ENCODE measurements at places on chromosomes 12 and 14. TPM values are rescaled to one million over a fixed set of nuclear protein-coding genes. Genes with fewer than 3 reads are reported as not detected.

The DCN gene
- total RNA-seq = not detected

GRCh38 chr12:107320929-107321631, 227.7 kb upstream of the CRY1 start:
- peak; percentile 49 for DNase-seq

The LRP1-AS gene
- not detected for total RNA-seq

The ERBB3 gene
- 0.90 TPM for total RNA-seq

GRCh38 chr12:29041621-29042020, 107.5 kb upstream of the FAR2 start:
- no peak for DNase-seq

DNA sequence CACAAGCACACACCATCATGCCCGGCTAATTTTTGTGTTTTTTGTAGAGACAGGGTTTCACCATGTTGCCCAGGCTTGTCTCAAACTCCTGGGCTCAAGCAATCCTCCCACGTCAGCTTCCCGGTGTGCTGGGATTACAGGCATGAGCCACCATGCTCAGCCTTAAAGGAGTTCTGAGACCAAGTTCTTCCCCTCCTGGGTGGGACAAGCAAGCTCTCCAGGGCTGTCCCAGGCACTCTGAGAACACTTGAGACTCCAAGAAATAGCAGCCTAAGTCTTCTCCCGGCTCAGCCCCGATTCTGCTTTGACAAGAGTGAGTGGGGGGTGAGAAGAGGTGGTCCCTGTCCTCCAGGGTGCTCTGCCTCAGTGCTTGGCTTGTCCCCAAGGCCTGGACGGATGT, 86.4 kb downstream of the STAB2 start:
- DNase-seq = no peak

The TTC5 gene
- total RNA-seq = 9.9 TPM

DNA sequence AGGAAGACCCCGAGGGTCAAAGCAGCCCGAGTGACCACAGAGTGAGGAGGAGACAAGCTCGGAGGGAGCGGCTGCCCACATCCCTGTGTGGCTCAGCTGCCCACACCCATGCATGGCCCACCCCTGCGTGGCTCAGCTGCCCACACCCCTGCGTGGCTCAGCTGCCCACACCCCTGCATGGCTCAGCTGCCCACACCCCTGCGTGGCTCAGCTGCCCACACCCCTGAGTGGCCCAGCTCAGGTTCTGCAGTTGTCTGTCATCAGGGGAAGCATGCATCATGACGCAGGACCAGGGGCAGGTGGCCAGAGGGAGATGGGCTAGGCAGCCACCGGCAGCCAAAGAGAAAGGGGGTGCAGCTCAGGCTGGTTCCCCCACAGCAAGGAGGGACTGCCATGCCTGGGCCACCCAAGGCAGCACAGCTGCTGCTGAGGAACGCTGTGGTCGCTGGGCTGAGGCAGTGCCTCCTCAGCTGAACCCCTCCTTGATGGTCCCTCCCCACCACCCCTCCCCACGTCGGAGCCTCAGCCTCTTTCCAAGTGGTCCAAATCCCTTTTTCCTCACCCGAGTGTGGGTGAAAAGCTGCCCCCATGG, 33.3 kb upstream of the NUDT14 start:
- DNase-seq = no peak

DNA sequence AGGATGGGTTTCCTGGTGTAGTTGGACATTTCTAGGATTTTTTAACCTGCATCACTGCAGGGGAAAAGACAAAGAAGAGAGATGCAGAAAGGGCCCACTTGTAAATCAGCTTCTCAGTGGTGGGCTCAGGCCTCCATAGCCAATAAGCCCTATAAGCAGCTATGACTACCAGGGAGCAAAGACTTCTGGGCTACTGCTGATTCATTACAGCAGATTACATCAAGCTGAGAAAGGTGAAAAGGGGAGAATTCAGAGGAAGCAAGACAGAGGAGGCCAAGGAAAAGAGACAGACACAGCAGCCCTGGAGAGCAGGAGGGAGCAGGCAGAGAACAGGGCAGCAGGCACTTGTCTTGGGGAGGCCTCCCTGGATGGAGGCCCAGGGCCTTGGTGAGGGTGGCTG, 95.2 kb downstream of the KCNA5 start:
- no peak for DNase-seq

The EGLN3 gene
- total RNA-seq = 0.68 TPM

Measured in CD8-positive, alpha-beta T cell (primary cell).